Uterus (tissue), 4 donors: ENCODE measurements at places on chromosomes 13 and 19. TPM values are rescaled to one million over a fixed set of nuclear protein-coding genes. Genes with fewer than 3 reads are reported as not detected.

The ARHGAP45 gene
- 9.3 TPM for total RNA-seq

- no peak for DNase-seq
Measured at GRCh38 chr19:39203372-39204341, at the start of gene SYCN. Gene SYCN, minus strand, starts transcription at chr19:39204263. Its CDS starts 9 bp downstream, at chr19:39204254.

DNA sequence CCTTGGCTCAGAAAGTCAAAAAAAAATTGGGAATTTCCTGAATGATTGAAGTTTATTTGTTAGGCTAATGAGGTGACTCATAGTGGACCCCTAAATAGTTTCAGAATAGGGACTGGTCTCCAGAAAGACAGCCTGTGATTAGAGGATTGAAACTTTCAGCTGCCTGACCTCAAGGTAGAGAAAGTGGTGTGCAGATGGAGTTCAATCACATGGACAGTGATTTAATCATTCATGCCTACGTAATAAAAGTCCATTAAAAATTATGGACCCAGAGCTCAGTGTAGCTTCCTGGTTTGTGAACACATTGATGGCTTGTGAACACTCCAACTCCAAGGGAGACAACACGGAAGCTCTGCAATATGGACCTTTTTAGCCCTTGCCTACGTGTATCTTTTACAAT lies 533.2 kb upstream of the PCDH9 start:
- no peak for DNase-seq

DNA sequence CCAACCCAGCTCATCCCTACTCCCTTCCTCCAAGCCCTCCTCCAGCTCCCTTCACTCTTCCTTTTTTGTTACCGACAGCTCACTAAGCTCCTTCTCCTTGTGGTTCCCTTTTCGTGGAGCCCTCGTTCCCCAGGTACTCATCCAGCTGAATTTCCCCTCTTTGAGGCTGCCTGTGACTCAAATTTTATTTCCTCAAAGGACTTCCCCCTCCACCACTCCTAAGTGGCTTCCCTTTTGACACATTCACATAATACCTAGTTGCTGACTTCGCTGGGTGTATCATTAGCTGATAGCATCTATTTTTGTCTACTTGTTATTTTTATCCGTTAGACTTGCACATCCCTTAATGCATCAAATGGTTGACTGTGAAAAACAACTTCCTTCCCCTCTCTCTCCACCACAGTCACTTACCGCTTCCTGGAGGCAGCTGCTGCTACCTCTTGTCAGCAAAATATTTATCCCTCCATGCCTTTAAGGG lies 14.5 kb downstream of the FFAR2 start:
- DNase-seq = no peak

- no peak for DNase-seq
Measured at GRCh38 chr19:5343848-5344247, 3.2 kb upstream of the PTPRS start.

- DNase-seq = no peak
Measured at GRCh38 chr19:34337739-34338138, 27.3 kb upstream of the GPI start.

DNA sequence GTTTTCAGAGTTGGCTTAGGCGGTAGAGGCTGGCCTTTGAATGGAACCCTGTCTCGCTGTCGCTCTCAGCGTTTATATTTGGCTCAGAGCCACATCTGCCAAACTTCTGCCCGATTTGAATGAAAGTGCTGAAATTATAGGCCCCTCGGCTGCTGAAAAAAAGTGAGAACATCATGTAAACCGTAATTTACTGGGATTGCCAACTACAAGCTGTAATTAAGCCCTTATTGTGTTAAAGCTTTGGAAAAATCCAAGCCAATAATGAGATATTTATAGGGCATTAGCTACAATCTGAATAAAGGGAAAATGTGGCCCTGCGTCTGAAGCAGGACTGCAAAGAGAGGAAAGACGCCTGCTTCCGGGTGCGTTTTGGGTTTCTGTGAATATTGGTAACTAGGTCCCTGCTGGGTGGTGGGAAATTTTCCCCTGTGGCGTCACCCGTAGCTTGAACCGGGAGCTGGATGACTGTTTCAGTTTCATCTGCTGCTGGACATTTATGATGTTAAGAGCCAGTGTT lies 9.9 kb downstream of the DNM2 start:
- no peak for DNase-seq
